Gastroesophageal sphincter (tissue), 4 donors: ENCODE measurements at places on chromosomes 11 and 22.

- ATAC-seq = no peak
Measured at GRCh38 chr11:129023968-129024676, 81.5 kb upstream of the TP53AIP1 start.

DNA sequence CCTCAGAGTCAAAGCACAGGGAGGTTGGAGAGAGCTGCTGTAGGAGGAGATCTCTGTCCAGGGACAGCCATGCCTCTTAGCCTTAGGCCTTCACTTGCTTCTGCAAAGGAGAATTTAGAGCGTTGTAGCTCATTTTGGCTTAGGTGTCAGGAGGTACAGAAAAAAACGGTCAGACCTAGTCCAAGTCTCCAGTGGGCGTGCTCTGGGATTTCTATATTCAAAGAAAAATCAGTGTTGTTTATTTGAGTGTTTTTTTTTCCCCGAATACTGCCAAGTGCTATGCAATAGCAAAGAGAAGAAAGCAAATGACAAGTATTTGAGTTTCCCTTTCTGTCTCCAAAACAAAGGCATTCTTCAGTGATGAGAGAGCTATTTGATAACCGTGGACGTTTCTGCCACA is 22.7 kb upstream of the OPCML start:
- no peak for ATAC-seq

DNA sequence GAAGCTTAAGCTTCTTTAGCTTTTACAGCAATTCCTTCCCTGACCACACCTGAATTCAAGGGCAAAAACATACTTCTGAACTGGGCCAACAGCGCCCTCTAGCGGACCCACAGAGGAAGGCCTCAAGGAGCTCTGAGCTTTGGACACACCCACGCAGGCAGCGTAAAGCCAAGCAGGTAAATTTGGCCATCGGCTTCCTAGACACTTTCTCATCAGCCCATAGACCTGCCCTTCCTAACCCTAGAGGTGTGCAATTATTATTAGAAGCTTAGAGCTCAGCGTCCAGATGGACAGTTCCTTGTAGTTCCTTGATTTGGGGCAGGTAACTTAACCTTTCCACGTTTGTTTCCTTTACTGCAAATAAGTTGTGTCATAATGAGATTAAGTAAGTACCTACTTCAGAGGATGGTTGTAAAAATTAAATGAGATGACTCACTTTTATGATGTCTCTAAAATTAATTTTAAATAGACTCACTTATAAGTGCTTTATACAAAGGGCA is 25.7 kb upstream of the HMGXB4 start:
- ATAC-seq = no peak

DNA sequence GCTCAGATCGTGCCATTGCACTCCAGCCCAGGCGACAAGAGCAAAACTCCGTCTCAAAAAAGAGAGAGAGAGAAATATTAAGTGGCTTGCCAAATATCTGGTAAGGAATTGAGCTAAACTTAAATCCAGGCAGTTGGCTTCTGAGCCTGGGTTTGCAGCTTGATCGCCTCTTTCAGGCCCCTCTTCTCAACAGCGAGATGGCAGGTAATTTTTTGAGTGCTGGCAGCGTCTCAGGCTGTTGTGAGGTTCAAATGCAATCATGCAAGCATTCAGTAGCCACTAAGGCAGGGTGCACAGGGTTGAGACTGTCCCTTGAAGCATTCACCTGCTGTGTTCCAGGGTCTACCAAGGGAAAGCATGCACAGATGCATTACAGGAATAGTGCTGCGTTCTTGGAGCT is 670 bp upstream of the CTSF start:
- no peak for ATAC-seq

- ATAC-seq = no peak
Measured at GRCh38 chr11:116691771-116692177, 81.0 kb downstream of the BUD13 start.

GRCh38 chr22:23415490-23415851 is 164.6 kb downstream of the IGLL1 start:
- ATAC-seq = no peak

DNA sequence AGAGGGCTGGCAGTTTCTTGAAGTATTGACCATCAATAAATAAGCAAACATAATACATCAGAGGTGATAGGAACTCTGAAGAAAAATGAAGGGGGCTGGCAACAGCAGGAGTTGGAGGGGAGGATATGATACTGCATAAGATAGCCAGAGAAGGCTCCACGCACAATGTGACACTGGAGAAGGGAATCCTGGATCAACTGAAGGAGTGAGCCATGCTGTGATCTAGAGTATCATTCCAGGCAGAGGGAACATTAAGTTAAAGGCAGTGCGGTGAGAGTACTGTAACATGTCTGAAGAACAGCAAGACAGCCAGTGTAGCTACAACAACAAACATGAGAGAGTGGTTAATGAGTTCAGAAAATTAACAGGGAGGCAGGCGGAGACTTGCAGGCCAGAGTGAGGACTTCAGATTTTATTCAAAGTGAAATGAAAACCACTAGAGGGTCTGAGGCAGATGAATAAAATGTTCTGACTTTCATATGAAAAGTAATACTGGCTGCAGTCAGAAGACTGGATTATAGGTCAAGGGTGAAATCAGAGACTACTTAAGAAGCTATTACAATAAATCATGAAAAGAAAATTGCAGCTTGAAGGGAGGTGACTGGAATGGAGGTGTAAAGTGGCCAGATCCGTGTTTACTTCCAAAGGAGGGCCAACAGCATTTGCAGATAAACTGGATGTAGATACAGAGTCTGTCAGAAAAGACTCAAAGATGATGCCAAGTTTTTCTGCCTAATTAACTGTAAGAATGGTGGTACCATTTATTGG is 49.4 kb downstream of the RRAS2 start:
- no peak for ATAC-seq

DNA sequence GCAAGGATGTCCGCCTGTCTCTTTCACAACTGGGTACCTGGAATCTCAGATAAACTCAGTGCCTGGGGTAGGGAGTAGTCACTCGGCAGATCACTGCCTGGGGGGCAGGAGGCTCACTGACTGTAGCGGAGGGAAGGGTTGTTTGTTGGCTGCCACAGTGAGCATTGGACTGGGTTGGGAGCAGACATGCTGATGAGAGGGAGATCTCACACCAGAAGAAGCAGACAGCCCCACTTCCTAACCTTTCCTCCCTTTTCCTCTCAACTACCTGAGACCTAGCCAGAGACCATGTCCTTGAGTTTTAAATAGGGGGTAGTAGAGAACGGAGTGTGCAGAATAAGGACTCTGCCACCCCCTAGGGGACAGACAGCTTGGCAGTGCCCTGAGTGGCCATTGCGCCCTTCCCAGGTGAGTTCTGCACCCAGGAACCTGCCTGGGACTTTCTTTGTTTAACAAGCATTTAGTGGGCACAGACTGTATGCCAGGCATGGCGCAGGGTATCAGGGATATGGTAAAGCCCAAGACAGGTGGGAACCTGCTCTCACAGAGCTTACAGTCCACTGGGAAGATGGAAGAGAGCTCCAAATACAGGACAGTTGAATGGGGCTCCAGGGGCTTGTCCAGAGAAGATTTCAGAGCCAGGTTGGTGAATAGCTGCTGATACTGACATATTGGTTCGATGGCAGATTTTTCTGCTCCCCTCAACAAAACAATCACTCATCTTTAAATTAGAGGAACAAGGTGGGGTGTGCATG is 115.7 kb upstream of the NNMT start:
- ATAC-seq = no peak

DNA sequence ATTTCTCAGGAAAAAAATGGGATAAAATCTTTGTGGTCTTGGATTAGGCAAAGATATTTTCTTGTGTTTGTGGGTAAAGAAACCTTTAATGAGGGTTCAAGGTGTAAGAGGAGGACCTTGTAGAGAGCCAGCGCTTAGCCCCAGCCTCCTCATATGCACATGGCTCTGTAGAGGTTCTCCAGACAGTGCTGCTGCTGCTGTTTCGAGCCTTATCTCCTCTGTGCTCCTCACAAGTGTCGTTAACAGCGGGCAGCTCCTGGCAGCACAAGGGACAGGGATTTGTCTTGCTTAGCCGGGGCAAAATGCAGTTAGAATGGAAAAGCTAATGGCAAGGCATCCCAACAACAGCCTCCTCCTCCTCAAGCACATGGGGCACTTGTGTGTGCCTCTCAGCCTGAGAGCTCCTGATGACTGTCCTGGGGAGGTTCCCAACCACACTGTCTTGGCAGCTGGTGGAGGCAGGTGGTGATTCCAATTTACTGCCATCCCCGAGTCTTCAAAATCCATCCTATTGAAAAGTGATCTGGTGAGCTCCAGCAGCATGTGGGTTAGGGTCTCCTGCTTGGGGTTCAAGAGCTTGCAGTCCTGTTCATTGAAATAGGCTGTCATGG is 7.6 kb upstream of the MSANTD2 start:
- no peak for ATAC-seq

GRCh38 chr11:56885854-56886253 is 102.9 kb upstream of the OR5AK2 start:
- no peak for ATAC-seq

- ATAC-seq = no peak
Measured at GRCh38 chr11:134144744-134145143, 75.9 kb downstream of the JAM3 start.

GRCh38 chr11:130513132-130513531 is 64.7 kb downstream of the ADAMTS15 start:
- peak; percentile 46 for ATAC-seq

GRCh38 chr11:68302670-68303069 is 9.7 kb upstream of the LRP5 start:
- ATAC-seq = no peak

DNA sequence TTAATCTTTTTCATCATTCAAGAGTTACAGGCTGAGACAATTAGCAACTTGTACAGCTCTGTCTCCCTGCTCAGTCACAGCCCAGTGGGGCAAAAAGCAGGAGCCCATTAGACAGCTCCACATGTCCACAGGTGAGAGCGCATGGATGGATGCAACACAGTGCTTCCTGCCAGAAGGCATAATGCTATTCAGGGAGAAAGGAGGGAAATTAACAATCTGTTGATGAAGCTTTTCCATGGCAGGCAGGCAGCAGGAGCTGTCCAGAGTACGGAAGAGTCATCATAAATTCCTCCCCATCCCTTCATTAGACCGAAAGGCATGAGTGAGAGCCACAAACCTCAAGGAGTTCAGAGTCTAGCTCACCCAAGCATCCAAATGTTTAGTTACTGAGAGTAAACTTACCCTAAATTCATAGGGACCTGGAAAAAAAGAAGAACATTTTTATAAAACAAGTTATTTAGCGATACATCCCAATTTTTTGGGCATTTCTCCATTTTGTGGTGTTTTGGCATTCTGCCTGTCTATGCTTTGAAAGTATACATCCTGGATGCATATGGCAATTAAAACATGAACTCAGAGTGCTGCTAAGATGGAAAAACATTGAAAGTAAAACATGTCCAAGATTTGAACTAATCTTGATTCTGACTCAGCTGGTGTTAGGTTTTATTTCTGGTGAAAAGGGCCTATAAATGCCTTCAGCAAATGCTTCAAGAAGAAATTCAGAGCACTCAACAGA is 428.1 kb downstream of the OPCML start:
- ATAC-seq = no peak

DNA sequence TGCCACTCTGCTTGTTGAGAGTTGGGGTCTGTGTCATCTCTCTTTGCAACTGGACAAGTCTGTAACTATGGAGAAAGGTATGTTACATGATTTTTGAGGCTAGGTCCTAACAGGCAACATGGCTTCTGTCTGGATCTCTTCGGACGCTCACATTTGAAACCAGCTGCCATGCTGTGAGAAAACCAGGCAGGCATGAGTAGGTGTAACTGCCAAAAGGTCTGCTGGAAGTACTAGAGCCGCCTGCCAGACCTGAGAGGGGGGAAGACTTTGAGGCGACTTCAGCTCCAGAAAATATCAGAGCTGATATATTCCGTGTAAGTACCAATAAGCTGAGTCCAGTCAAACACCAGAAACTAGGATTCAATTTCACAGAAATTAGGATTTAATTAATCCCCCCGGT is 579.5 kb downstream of the LRRC4C start:
- no peak for ATAC-seq

DNA sequence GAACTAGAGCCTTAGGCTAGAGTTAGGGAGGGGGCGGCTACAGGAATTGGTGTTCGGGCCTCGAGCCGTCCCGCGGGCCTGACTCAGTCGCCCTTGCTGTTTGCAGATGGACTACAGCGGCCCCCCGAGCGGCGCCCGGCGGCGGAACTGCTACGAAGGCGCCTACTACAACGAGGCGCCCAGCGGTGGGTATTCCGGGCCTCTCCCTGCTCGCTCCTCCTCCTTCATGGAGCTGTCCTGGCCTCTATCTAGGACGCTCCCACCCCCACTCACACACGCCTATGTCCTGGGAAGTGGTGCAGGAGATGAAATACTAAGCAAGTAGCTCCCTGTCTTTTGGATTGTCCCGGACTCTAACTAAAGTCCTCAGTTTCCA is 1.4 kb downstream of the MYOD1 start:
- ATAC-seq = no peak

DNA sequence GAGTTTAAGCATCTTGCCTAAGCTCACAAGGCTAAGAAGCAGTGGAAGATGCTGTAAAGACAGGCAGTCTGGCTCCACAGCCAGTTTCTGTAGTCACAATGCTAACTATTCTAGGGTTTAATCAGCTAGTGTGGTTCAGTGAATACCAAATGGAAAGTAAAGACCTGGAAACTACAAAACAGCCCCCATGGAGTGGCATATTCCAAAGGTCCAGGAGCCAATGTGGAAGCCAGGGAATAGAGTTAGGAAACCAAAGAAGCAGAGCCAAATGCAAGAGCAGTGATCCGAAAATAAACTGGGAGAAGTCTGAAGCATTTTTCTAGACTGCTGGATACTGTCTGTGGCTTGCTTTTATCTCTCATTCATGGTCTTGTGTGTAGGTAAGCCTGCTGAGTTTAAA is 731.2 kb upstream of the ANO5 start:
- no peak for ATAC-seq

DNA sequence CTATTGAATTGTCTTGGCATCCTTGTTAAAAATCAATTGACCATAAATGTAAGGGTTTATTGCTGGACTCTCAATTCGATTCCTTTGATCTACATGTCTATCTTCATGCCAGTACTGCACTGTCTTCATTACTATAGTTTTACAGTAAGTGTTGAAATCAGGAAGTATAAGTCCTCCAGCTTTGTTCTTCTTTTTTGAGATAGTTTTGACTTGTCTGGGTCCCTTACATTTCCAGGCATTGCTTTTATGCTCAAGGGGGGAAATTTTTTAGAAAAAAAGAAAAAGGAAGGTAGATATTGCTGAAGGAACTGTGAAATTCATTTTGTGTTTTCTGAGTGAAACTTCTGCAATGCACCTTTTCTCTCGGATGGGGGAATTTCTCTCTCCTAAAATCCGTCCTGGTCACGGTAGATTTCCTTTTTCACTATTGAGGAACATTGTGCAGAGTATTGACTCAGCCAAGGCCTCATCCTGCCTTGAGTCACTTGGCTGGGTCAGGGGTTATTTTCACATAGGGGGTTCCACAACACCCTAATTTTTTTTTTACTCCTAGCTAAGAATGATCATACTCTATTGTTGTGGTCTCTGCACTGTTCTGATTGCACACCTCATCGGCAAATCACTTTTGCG is 2.8 kb upstream of the ACER3 start:
- no peak for ATAC-seq

DNA sequence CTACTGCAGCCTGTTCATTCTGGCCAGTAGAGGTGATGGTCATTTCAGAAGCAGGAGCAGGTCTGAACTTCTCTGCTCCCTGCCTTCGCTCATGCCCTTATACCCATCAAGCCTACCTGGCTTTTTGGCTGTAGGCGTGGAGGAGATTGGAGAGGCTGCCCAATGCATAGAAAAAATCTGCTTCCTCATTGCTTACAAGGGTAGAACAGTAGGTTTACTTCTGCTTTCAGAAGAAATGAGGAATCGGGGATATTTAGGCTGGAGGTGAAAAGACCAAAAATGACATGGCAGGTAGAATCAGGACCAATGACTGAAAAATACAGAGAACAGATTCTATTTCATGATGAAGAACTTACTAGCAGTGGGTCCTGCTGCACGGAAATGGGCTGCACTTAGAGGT is 72.9 kb upstream of the YWHAH start:
- no peak for ATAC-seq
